NCI-H1417 treated with DMSO at 0.1 percent for 48 hours (cell line): ENCODE measurements at places on chromosomes 7 and 10.

DNA sequence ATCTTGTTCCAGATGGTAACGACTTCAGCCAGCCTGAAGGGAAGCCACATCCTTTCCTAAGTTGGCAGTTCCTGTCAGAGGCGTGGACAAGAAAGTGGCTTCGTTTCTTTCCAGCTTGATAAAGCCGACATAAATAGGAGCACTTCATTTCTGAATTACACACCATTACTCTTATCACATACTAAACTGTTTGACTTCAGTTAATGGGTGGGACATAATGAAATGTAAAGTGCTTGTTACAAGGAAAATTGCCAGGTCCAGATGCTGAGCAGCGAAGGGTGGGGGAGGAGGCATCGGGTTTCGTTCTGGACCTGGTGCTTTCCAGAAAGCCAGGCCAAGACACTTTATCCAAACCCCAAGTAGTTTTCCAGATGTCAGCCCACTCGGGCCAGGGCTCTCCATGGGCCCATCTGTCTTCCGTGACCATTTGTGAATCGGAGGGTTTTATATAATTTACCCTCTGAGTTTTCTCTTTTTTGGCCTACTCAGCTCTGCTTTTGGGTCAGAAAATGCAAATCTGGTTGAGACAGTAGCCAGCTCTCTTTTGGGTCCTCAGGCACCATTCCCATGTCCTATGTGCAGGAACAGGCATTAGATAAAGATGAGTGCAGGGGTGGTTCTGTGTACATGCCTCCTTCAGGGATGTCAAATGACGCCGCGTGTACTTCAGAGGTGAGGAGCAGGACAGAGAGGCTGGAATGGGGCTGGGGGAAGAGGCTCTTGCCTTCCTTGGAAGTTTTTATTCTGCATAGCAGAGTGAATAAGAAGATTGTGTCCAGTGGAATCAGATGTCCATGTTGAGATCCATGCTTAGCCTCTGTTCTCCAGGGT is 90.2 kb downstream of the TACC2 start:
- DNase-seq = no peak

GRCh38 chr7:24152356-24152755 is 131.6 kb upstream of the NPY start:
- no peak for DNase-seq

GRCh38 chr7:86956567-86956966 is 102.9 kb downstream of the ELAPOR2 start:
- no peak for DNase-seq

DNA sequence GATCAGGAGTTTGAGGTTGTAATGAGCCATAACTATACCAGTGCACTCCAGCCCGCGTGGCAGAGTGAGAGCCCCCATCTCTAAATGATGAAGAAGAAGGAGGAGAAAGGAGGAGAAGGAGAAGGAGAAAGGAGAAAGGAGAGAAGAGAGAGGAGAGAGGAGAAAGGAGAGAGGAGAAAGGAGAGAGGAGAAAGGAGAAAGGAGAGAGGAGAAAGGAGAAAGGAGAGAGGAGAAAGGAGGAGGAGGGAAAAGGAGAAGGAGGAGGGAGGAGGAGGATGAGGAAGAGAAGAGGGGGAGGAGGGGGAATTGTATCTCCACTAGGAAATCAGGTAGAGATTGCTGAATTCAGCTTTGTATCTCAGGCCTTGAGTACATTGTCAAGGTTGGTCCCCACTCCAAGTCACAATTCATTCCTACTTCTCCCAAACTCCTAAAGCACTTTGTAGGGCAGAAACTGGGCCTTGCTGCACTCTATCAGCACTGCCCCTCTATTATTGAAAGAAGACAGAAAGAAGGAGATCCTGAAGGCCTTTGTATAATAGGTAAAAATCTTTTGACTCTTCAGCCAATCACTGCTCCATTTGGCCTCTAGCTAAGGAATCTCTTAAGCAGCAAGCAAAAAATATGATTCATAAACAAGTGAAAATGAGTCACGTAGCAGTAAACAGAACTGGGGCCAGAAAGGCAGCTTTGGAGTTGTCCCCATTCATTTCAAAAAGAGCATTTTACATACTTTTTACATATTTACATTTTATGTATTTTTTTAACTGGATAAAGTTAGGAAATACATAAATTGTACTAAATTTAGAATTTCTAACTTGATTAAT is 178.0 kb downstream of the IMMP2L start:
- DNase-seq = no peak

DNA sequence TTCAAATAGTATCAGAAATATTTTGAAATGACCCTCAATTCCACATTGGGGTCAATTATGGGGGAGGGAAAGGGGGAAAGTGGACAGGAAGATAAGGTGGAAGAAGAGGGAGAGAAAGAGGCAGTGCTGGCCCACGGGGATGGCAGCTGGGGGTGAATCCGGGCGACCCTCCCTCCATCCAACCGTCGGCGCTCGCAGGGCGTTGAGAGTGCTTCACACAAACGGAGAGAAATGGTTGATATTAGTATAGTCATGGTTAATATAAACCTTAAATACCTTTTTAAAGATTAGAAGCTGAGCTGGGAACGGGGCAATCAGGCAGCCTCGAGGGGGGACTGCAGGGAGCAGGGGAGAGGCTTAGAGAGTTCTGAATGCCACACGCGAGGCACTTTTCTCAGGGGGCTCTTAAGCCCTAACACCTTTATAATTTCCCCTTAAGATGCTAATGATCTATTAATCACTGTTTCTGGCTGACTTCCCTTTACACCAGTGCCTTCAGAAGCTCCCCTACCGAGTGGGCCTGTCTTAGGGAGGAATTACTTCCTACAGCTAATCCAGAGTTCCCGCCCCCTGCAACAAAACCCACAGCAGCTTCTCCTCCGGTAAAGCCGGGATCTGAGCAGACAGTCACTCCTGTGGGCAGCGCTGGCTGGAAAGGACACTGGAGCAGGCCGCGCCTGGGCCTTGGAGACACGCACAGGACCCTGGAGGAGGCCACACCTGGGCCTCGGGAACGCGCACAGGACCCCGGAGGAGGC is 39.5 kb downstream of the PRKAG2 start:
- no peak for DNase-seq

DNA sequence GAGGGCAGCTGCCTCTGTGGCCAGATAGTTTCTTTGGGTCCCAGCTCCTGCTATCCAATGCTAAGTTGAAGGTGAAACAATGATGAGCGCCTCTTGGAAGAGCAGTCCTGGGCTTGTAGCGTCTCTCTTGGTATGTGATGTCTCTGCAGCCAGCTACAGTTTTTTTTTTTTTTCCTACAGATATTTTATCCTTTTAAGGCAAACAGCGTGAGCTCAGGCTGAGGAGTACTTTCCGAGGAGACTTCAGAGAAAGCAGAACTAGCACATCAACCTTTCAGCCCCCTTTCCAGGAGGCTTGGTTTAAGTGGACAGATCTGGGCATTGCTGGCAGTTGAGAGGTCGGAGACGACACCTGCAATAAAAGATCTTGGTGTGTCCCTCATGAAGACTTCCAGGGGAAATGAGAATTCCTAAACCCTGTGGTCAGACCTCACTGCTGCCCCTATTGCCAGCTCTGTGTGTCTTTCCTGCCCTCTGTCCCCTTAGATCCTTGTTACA is 9.1 kb downstream of the PRKG1 start:
- DNase-seq = no peak

- DNase-seq = no peak
Observed at GRCh38 chr10:86591436-86591835, 62.9 kb upstream of the OPN4 start.

DNA sequence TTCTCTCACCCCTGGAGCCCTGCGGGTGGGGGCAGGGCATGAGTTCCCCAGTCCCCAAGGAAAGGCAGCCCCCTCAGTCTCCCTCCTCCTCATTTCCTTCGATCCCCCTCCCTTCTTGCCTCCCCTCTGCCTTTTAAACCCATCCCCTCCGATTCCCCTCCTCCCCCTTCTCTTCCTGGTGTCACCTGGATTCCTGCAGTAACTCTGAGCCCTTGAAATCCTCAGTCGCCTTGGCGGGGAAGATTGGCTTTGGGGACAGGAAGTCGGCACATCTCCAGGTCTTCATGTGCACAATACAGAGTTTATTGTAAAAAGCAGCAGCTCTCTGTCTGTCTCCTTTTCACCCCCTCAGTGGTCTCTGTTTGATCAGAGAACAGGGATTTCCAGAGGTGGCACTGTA is 1.3 kb upstream of the MUC12 start:
- no peak for DNase-seq
